ENCODE measurements at places on chromosomes 4 and X.

DNA sequence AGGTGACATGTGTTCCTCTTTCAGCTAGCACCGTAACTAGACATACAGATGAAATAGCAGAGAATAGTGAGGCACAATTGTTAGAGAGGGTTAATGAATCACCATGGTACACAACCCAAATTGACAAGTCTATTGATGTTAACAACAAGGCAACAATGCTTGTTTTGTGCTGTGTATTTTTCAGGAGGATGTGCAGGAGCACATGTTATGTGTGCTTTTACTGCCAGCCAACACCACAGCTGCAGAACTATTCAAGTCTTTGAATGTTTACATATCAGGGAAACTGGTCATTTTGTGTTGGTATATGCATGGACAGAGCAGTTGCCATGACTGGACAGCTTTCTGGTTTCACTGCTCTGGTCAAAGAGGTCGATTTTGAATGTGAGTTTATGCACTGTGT, 32.8 kb downstream of the STBD1 start:
- DNase-seq, result no peak

- DNase-seq, result no peak
Measured at GRCh38 chr4:147327322-147327721, 153.6 kb upstream of the EDNRA start.

- no peak for DNase-seq
Measured at GRCh38 chrX:114037515-114037914, 546.4 kb upstream of the HTR2C start.

DNA sequence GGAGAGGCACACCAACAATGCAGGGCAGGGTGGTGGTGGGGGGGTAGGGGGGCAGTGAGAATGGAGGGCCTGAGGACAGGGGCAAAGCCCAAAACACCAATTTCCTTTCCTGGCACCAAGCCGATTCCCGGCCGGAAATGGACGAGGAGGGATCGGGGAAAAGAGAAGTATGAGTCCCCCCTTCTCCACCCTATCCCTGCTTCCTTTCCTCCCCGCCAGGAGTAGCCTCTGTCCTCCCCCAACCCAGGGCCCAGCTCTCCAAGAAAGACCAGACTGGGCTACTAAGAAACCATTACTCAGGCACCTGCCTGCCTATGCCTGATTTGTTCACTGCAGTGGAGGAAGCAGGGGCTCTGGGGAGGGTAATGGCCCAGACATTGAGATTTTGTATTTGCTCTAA, 402 bp downstream of the CCDC120 start:
- no peak for DNase-seq

DNA sequence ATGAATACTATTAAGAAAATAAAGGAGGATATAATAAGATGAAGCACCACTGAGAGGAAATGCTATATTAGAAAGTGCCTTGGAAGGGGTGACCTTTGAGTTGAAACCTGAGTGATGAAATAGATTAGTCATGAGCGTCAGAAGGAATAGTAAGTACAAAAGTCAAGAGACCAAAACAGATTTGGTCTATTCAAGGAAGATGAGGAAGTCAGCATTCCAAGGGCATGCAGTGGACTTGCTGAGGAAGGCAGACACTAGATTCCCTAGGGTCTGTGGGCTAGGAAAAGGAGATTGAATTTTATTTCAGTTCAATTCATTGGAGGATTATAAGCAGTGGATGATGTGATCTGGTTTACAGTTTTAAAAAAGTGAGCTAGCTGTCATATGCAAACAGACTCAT, 73.0 kb upstream of the WDFY3 start:
- no peak for DNase-seq

GRCh38 chr4:154503598-154503997, 12.0 kb upstream of the DCHS2 start:
- no peak for DNase-seq

DNA sequence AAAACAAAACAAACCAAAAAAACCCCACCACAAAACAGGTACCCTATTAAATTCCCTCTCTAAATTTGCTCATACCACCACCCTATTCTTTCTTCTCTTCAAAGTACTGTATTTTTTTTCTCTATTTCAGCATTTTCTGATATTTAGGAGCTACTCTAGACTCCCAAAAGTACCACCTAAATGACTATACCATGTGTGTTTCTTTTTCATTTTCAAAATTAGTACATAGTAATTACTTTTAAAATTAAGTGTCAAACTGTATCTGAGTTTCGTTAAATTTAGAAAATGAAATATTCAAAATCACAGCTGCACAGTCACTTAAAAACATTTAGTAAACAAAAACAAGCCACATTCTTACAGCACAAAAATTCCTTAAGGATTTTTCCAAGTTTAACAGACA, 161.7 kb downstream of the FBXW7 start:
- DNase-seq, result no peak

DNA sequence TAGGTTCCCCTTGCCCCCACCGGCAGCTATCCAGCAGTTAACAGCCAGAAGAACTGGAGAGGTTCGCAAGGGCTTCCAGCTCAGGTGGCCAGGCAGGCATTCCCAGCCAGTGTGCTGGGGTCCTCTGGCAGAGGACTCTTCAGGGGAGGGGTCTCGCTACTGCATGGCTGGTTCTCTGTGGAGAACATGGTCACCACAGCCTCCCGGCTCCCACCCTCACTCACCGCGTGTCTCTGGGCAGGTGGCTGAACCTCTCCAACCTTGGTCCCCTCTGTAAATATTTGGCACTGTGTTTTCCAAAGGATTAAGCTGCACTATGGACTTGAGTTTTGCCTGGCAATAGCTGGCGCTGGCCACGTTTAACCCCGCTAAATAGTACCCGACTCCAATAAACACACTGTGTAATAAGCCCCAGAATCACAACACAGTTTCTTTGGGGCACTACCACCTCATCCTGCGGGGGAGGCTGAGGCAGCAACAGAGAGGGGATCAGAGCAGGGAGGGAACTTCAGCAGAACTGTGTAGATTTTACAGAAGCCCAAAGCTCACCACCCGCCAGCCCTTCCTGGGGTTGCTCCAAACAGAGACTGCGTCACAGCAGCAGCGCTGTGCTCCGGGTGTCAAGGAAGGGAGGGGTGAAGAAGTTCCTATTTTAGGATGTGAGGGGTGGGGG, 15.2 kb downstream of the BCOR start:
- DNase-seq, result no peak

DNA sequence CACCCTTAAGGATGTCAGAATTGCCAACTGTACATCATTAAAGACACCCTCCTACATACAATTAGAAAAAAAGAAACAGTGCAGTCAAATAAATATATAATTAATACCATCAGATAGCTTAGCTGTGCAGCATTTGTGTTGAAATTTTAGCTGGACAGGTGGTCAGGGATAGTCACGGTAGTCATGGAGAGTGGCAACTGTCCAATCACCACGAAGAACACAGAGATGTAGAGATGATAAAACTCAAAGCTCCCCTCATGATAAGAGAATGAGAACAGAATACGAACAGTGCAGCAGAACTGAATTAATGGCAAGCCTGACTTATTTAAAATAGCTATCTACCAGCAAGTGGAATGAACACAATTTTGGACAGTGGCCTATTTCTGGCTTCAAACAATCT, 27.2 kb downstream of the SLC39A8 start:
- DNase-seq, result no peak

- DNase-seq, result peak; percentile 76
Measured at GRCh38 chr4:1401409-1402020, 4.7 kb downstream of the NKX1-1 start.

- DNase-seq, result no peak
Measured at GRCh38 chrX:45755703-45756102, 555.0 kb upstream of the DIPK2B start.

DNA sequence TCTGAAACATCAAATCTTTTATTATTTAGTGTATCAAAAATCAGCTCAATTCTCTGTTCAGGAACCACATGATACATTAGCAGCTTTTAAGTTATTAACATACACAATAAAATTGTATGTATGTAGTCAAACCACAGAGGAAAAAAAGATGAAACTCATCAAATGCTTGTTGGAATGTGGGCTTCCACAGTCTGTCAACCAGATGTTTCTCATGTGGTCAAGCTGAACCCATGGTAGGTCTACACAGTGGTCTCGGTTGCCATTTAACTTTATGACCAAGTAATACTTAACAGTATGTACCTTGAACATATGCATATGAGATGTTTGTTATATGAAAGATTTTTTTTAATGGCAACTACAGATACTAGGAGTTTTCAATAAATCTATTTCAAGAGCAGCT, 427.8 kb downstream of the IL15 start:
- DNase-seq, result no peak

DNA sequence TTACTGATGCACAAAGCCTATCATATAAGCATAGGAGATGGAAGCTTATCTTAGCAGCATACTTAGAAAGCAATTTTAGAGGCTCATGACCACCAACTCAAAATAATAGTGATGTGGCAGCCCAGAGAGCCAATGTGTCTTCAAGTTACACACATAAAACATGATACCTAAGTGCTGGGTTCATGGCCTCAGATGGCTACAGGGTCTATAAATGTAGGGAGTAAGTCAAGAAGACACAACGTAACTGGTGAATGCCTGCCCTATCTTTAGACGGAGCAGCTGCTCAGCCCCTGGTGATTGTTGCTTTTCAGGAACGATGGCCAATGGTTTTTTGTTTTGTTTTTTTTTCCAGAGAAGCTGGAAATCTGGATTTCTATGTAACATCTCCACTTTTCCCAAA, 42.8 kb downstream of the RNF150 start:
- no peak for DNase-seq

- no peak for DNase-seq
Measured at GRCh38 chr4:185869427-185869826, 57.4 kb upstream of the SORBS2 start.

DNA sequence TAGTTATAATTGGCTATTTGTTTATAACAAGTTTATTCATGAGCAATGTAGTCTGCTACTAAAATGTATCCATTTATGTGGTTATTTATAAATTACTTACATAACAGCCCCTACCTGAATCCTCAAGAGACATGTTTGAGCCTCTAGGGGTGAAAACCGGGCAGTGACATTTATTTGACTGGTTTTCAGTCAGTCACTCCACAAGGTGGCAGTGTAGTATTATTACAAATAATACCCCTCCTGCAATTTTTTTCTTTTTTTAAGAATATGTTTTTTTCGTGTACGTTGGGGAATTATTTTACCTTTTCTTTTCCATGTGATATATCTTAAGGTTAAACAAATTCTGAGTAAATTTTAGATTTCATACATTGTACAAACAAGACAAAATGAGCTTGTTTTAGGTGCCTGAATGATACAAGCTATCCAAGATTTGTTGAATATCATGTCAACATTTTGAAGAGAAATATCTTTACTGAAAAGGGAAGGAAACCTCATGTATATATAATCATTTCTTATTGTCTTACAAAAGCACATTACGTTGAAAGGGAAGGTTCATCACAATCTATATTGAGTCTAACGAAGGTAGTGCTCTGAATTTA, 598.7 kb upstream of the TECRL start:
- no peak for DNase-seq

Data from lower leg skin (tissue), 4 donors.